Mesothelial cell of epicardium (in vitro differentiated cells): ENCODE measurements at places on chromosomes 1 and 21.

DNA sequence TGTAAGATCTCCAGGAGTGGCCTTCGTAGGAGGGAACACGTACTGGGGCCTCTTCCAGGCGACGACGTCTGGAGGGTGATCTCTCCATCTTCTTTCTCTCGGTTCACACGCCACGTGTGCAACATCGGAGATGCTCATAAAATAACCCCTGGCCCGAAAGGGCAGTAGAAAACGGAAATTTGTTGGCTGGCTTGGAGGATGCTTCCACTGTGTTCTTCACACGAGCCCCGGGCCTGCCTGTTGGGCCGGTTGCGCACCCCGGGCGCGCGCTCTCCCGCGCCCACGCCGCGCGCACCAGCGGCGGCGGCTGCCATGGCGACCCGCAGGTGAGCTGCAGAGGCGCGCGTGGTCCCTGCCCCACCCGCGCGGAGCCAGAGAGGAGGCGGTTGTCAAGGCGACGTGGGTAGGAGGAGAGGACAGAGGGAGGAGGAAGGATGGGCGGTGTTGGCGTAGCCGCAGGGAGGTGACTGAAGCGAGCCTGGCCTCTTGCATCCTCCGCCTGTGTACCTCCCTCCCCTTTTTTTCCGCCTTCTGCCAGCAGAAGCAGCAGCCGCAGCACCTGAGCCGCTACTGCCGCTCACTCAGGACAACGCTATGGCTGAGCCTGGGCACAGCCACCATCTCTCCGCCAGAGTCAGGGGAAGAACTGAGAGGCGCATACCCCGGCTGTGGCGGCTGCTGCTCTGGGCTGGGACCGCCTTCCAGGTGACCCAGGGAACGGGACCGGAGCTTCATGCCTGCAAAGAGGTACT lies at the start of gene ELAPOR1:
Gene ELAPOR1, plus strand, starts transcription at position 526 of the 752 bp plus-strand sequence. Its CDS starts 69 bp downstream, at position 595.
- DNase-seq, result no peak

DNA sequence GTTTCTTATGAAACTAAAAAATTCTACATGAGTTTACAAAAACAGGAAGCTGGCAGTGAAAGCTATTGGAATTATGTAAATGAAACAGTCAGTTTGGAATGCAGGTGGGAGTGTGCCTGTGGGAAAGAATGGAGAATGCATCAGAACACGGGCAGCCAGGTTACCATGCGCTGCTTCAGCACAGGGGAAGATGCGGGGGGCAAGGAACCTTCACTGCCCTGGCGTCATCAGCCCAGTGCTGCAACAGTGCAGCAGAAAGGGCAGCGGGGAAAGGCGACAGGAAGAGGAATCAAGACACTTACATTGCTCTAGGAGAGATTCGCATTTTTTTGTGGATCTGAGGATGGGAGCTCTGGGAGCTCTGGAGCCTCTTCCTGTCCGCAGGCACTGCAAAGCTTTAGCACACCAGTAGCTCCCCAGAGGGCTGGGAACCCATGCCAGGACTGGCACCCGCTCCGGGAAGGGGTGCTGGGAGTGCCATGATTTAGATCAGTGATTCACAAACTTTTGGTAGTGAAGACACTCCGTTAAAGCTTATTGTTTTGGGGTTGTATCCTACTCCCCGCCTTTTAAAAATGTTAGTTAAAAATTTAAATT lies 64.1 kb upstream of the WDR26 start:
- peak; percentile 50 for DNase-seq

- no peak for DNase-seq
Measured at GRCh38 chr1:41449326-41449921, 35.1 kb downstream of the EDN2 start.

DNA sequence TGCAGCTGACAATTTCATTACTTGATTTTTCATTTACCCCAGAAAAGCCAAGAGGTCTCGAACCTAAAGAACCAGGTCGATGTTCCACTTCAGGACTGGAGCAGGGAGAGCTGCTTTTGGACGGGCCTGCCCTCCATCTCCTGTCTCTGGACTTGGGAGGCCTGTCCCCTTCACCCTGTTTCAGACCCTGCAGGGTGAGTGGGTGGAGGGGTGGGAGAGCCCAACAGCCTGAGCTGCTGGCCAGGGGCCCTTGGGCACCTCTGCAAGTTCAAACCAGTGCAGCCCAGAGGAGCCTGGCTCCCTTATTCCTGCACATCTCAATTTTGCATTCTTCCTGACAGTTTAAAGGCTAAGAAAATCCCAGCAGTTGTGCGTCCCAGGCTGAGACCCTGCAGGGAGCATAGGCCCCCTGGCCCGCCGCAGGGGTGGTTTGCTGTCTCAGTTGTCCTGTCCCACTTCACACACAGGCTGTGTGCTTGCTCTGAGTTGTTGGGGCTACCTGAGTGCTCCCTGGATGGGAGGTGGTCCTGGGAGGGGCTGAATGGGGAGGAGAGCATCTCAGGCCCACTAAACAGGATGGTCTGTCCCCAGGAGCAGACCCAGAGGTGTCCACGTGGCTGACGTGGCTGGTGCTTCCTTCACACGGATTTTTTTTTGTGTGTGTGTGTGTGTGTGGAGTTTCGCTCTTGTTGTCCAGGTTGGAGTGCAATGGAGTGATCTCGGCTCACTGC lies 443.7 kb downstream of the PTPRU start:
- DNase-seq, result no peak

DNA sequence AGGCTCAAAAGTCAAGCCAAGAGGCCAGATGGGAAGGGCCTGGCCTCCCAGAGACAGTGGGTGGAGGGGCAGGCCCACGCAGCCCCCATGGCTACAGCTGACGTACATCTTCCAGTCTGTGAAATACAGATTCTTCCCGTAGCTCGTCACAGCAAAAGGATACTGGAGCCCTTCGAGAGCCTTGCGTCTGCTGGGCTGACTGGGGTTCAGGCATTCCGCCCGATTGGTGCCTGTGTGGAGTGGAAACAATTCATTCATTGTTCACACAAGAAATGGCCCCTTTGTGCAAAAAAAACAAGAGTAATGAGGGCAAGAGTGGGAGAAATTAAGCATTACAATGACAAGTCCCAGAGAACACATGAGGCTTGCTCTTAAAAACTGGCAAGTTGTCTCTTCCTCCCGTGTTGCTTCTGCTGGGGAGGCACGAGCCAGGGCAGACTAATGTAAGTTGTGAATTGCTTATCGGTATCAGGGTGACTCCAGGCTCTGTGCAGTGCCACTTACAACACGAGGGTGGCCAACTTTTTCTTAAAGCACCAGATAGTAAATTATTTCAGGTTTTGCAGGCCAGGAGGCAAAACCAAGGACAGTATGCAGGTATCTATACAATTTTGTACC lies 85.1 kb downstream of the NID1 start:
- no peak for DNase-seq

- no peak for DNase-seq
Measured at GRCh38 chr21:35840197-35840799, 220.0 kb downstream of the SETD4 start.

DNA sequence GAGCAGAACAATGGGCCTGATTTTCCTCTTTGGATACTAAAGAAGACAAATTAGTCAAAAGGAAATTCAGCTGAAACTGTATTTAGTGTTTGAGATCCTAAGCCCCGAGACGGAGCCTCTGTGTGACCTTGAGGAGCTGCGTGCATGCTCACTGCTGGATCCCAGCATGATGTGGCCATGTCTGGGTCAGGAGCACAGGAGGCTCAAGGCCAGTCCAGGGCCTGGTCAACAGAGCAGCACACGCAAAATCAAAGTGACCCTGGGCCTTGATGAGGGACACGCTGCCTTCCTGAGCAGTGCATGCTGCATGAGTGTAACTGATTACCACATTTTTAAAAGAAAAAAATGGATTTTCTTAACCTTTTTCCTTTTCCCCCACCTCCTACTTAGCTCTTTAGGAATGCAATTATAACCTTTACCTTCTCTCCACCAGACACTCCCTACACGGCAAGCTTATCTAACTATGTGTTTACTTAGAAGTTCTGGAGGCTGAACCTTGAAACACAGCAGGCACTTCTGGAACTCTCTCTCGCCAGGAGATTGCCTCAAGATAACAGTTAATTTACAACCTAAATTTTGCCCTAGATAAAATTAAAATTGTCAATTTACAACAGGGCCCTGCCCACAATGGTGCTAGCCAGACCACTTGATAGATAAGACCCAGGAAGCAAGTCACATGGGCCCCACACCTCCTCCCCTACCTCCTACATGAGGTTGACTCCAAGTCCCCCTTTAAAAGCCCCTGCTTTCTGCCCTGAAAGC lies 144.6 kb downstream of the LRIG2 start:
- no peak for DNase-seq

GRCh38 chr1:182595641-182596240 lies 6.7 kb upstream of the RNASEL start:
- peak; percentile 71 for DNase-seq

DNA sequence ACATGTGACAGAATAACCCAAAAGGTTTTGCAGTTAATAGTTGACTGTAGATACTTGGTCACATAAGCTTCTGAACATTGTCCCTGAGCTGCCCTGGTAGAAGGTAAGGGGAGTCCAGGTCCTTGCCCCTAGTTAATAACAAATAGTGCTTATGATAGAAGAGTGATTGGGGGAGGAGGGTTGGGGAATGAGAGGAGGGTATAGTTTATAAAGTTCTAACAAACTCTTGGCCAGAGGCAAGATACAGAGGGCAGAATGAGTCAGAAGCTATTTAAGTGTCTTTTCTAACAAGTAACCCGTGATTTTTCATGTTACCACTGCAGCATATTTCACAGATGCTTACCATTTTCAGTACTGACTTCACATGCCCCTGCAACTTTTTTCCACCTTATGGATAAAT lies 26.7 kb upstream of the MYOCOS start:
- no peak for DNase-seq

- DNase-seq, result no peak
Measured at GRCh38 chr1:38018864-38019343, 6.4 kb downstream of the UTP11 start.

GRCh38 chr21:45114072-45114471 lies 39.7 kb downstream of the ADARB1 start:
- no peak for DNase-seq

DNA sequence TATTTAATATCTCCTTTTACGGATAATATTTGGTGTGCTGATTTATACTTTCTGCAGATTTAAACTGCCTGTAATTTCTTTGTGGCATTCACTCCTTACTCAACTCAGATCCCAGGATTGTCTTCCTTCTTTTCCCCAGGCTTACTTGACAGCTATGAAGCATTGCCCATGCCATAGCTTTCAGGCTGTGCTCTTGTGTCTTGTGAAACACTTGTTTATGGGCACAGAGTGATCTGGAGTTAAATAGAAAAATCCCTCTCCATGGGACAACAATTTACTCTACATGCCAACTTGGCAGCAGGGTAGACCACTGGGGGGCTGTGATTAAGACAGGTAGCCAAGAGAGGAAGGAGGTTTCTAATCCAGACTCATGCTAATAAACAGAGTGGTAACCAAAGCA lies 57.4 kb downstream of the PPP1R12B start:
- no peak for DNase-seq

- DNase-seq, result no peak
Measured at GRCh38 chr1:40780678-40781607, 2.6 kb upstream of the KCNQ4 start.

DNA sequence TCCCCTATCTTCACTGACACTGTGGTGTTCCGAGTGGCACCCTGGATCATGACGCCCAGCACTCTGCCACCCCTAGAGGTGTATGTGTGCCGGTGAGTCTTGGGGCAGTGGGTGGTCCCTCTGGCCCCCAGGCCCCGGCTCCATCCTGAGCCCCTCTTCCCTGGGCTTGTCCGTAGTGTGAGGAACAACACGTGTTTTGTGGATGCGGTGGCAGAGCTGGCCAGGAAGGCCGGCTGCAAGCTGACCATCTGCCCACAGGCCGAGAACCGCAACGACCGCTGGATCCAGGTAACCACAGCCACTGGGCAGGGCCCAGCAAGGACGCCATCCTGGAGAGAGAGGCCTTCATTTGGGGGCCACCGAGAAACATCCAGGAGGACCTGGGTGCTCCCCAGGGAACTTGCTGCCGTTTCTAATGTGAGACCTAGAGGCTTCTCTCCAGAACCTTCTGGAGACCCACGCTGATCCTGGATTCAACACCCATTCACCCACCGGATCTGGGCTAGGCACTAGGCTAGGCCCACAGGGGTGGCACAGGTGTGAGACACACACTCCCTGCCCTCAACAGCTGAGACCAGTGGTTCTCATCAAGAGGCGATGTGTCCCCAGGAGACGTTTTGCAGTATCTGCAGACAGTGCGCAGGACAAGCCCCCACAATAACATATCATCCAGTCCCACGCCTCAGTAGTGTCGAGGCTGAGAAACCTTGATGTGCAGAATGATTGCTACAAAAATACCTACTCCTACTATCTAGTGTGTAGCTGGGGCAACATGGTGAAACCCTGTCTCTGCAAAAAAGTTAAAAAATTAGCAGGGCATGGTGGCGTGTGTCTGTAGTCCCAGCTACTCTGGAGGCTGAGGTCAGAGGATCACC lies 22.2 kb downstream of the PADI3 start:
- no peak for DNase-seq

DNA sequence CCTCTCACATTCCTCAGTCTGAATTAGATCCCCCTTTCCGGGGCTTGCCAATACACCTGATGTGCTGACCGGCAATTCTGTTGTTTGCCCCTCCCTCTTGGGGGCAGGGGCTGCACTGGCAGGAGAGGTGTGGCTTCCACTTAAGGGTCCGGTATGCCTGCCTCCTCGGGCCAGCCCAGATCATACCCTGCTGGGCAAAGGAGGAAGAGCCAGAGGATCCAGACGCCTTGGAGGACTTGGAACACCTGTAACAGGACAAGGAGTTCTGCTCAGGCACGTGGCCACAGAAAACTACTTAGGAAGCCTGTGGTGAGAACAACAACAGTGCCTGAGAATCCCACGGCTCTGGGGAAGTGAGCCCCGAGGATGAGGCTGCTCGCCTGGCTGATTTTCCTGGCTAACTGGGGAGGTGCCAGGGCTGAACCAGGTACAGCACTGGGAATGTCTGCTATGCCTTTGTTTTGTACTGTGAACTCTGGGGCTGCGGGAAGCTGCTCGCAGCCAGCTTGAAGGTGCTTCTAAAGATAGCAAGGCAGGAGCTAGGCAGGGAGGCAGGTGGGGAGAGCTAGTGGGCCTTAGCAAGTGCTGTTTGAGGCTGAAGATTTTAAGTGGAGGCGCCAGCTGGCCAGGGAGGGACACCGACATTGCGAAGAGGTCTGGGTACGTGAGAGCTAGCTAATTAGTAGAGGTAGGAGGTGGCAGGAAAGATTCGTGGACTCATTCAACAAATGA lies at the start of gene SMPDL3B:
Gene SMPDL3B, plus strand, starts transcription at position 183 of the 732 bp plus-strand sequence. Its CDS starts 184 bp downstream, at position 367.
- peak; percentile 55 for DNase-seq

DNA sequence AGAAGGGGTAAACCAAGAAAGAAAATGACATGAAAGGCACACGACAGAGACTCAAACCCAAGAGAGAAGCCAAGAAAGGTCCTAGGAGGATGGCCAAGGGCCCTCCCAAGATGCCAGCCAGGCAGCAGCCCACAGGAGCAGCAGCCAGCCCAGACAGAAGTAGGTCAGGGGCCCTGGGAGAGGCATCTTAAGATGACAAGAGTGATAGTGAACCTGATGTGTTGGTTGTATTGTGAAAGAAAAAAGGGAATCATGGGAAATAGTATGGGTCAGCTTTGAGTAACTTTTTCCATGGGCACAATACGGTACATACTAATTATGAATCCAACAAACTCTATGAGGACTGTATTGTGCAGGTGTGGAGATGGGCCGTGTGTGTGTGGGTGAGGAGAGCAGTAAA lies 3.3 kb downstream of the CCSAP start:
- no peak for DNase-seq

- no peak for DNase-seq
Measured at GRCh38 chr1:240193679-240194078, 102.0 kb downstream of the FMN2 start.
